ENCODE measurements at places on chromosomes 12 and 14. TPM values are rescaled to one million over a fixed set of nuclear protein-coding genes. Genes with fewer than 3 reads are reported as not detected.

ENO2 gene
- 317 TPM for total RNA-seq

- H3K4me1 ChIP-seq = no peaks in the 10 kb centered on the region
- H3K4me3 ChIP-seq = no peak overlapping the region
- H3K27ac ChIP-seq = no peak overlapping the region
- no peaks in the 10 kb centered on the region for H3K36me3 ChIP-seq
- DNase-seq = no peak
- H3K27me3 ChIP-seq = no peaks in the 10 kb centered on the region
Measured at GRCh38 chr14:86013641-86014040, 483.7 kb downstream of the FLRT2 start.

ABCD2 gene
- 2.1 TPM for total RNA-seq

- H3K36me3 ChIP-seq = no peaks in the 10 kb centered on the region
- H3K4me3 ChIP-seq = no peak overlapping the region
- no peak overlapping the region for H3K27ac ChIP-seq
- DNase-seq = no peak
Measured at GRCh38 chr12:46674129-46674528, 151.7 kb downstream of the SLC38A4 start.

DNA sequence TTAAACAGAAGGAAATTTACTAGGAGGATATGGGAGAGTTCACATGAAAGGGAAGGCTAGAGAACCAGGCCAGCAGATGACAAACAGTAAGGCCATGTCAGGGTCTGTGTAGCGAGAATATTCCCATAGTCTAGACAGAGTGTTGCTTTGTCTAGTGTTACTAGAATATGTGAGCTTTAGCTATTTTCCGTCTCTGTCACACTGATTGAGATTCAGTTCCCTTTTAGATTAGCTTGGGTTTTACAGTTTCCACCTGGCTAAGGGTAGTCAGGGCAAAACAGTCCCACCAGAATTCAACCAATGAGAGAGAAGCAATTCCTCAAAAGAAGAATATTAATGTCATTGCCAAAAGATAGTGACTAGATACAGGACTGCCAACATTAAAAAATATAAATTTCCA, 82.8 kb upstream of the MDM1 start:
- no peaks in the 10 kb centered on the region for H3K36me3 ChIP-seq
- H3K27ac ChIP-seq = no peak overlapping the region
- no peak overlapping the region for H3K4me3 ChIP-seq
- H3K27me3 ChIP-seq = no peaks in the 10 kb centered on the region

DNA sequence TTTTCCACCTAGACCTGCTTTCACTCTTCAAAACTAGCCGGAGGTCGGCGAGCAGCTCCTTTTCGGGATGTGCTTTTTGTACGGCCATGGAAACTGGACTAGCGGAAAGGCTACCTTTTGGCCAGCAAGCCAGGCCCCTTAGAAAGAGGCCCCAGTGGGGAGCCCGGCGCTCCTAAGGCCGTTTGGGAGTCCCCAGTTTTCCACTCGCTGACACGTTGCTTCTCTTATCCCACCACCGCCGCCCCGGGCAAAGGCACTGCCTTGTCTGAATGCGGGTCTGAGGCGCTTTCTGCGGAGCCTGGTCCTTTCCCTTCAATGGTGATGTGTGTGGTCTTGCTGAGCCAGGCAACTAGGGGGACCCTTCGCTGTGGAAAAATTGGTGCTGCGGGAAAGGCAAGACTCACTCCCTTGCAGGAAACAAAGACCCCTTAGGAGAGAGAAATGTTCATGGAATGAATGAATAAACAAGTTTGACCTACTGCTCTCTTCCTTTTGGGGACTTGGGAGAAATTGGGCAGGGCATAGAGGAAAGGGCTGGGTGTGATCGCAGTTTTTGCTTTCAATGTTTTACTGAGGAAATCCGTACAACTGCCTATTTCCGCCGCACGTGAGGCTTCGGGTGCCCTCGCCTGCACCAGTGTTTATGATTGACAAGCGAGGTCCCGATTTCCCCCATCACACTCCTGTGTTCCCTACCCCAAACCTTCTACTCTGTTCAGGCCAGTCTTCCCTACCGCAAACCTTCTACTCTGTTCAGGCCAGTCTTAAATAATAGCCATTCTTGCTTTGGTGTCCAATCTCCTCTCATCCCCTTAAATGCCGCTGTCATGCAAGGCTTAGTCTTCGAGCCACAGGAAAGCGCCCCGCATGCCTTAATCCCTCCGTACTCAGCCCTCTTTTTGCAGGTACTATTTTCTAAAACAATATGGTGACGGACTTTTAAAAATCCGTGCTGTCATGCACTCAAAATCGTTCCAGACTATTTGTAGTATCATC, 1.0 kb upstream of the SLC38A2 start:
- peaks cover 33% of the 10 kb centered on the region for H3K36me3 ChIP-seq
- H3K4me3 ChIP-seq = peak overlapping the region; percentile 97
- peak; percentile 67 for DNase-seq

DENND5B gene
- 0.48 TPM for total RNA-seq

KLRK1 gene
- not detected for total RNA-seq

DNA sequence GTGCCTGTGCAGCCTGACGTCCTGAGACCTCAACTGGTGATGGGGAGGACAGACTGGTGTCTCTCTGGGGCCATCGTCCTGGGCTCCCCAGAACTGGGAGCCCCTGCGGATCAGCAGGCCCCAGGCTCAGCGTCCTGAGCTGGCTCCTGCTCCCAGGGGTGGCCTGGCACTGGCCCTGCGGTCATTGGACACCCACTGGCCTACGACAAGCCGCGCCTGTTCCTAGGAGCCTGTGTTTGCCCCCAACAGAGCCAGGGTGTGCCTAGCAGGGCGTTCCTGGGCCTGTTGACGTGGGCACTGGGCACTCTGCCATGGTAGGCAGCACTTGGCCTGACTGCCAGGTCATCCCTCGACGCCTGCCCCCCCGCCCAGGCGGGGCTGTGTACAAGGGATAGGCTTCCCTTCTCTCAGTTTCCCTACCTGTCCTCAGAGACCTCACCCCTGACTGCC, 8.4 kb downstream of the ADSS1 start:
- no peaks in the 10 kb centered on the region for H3K4me1 ChIP-seq
- H3K36me3 ChIP-seq = no peaks in the 10 kb centered on the region
- no peaks in the 10 kb centered on the region for H3K27me3 ChIP-seq
- DNase-seq = no peak
- no peak overlapping the region for H3K27ac ChIP-seq
- no peak overlapping the region for H3K4me3 ChIP-seq

- H3K27me3 ChIP-seq = no peaks in the 10 kb centered on the region
- no peak overlapping the region for H3K27ac ChIP-seq
- H3K36me3 ChIP-seq = peaks cover 31% of the 10 kb centered on the region
- no peaks in the 10 kb centered on the region for H3K4me1 ChIP-seq
- H3K4me3 ChIP-seq = no peak overlapping the region
- DNase-seq = peak; percentile 54
Measured at GRCh38 chr14:75088566-75089373, 19.3 kb downstream of the ZC2HC1C start.

ITFG2 gene
- 28.0 TPM for total RNA-seq

- no peak for DNase-seq
- H3K4me3 ChIP-seq = no peak overlapping the region
- H3K4me1 ChIP-seq = peaks cover 4% of the 10 kb centered on the region
- H3K27me3 ChIP-seq = no peaks in the 10 kb centered on the region
Measured at GRCh38 chr12:104121001-104121400, 17.0 kb downstream of the NFYB start.

DNA sequence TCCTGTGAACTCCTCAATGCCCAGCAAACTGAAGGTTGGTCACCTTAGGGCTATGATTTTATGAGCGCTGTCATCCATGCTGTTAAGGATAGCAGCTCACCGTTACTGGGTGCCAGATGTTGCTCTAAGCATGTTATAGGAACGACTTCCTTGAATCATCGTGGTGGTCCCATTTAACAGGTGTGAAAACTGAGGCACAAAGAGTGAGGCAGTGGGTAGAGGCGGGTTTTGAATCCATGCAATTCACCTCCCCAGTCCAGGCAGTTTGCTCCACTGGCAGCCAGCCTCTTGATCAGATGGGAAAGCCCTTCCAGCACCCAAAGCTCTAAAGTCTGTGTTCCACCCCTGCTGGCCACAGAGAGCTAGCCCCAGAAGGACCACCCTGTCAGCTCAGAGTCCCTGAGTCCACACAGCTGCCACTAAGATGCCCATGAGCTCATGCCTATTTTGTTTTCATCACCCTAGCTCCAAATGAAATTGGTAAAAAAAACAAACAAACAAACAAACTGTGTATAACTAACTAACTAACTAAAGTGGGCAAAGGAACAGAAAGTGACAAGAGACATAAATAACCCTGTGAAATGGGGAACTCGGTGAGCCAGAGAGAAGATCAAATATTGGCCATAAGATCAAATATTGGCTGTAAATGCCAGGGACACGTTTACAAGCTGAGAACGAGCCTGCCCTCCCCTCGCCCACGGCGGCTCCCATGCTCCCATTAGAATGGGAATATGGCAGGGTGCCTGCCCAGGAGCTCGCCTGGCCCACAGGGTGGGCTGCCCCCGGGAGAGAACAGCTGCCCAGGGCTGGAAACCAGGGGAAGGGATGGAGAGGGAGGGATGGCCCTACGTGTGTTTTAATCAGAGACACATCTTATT, 72.3 kb upstream of the RFLNA start:
- no peaks in the 10 kb centered on the region for H3K36me3 ChIP-seq
- H3K4me1 ChIP-seq = peaks cover 9% of the 10 kb centered on the region
- peaks cover 8% of the 10 kb centered on the region for H3K27me3 ChIP-seq
- no peak overlapping the region for H3K4me3 ChIP-seq

- peaks cover 15% of the 10 kb centered on the region for H3K4me1 ChIP-seq
- H3K36me3 ChIP-seq = peaks cover 31% of the 10 kb centered on the region
- no peak overlapping the region for H3K27ac ChIP-seq
- H3K27me3 ChIP-seq = no peaks in the 10 kb centered on the region
- H3K4me3 ChIP-seq = no peak overlapping the region
Measured at GRCh38 chr14:71662291-71662790, 269.9 kb upstream of the RGS6 start.

GRCh38 chr12:89731089-89731488, 22.5 kb upstream of the ATP2B1 start:
- H3K27ac ChIP-seq = no peak overlapping the region
- H3K4me1 ChIP-seq = peaks cover 7% of the 10 kb centered on the region
- no peak for DNase-seq
- H3K27me3 ChIP-seq = no peaks in the 10 kb centered on the region
- no peak overlapping the region for H3K4me3 ChIP-seq

DNA sequence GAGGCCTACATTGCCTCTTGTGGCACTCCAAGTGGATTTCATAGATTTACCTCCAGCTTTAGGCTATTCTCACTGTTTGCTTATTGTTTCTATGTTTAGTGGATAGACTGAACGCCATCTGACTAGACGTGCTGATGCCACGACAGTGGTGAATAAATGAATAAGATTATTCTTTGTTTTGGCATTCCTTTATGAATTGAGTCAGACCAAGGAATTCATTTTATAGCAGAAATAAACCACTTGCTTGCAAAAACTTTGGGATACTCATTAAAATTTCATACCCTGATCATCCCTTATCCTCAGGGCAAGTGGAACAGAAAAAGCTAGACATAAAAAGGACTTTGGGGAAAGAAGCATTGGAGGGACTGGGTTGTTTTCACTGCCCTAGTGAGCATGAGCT, 71.7 kb upstream of the FERMT2 start:
- H3K4me1 ChIP-seq = peaks cover 3% of the 10 kb centered on the region
- no peak for DNase-seq
- no peak overlapping the region for H3K4me3 ChIP-seq
- H3K27me3 ChIP-seq = no peaks in the 10 kb centered on the region

KRT85 gene
- not detected for total RNA-seq

DNA sequence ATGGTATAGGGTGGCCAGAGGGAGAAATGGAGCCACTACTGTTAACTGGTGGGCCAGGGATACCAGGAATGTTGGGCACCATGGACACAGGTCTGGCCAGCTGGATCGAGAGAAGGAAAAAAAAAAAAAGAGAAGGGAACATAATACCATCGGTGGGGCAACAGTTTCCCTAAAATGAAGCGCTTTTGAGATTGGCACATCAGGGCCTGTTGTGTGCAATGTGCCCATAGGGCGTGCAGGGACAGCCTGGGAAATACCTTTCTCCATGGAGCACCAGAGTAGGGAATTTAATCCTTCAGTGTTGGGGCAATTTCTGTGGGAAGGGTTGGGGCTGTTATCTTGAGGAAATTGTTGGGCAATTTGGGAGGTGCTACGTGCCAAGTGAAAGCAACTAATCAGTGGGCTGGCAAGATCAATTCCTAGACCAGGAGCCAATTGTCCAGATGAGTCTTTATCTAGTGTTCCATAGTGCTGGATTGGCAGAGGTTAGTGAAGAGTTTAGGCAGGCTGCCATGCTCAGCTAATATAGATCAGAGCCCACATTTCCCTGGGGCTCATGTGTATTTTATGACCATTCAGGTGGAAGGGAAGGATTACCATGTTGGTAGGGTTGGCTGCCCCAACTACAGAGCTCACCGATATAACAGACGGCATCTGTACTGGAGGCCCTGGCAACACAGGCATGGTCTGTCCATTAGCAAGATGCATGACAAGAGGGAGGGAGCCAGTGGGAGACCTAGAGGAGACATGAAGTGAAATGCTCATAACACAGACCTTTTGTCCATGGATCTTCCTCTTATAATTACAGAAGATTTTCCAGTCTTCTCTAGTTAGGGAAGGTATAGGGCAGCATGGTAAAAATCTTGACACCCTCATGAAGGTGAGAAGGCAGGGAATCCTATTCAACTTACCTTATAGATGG, 25.5 kb upstream of the NPFF start:
- no peak overlapping the region for H3K4me3 ChIP-seq
- DNase-seq = no peak
- no peaks in the 10 kb centered on the region for H3K27me3 ChIP-seq
- H3K4me1 ChIP-seq = no peaks in the 10 kb centered on the region
- H3K27ac ChIP-seq = no peak overlapping the region
- H3K36me3 ChIP-seq = peaks cover 21% of the 10 kb centered on the region

DNA sequence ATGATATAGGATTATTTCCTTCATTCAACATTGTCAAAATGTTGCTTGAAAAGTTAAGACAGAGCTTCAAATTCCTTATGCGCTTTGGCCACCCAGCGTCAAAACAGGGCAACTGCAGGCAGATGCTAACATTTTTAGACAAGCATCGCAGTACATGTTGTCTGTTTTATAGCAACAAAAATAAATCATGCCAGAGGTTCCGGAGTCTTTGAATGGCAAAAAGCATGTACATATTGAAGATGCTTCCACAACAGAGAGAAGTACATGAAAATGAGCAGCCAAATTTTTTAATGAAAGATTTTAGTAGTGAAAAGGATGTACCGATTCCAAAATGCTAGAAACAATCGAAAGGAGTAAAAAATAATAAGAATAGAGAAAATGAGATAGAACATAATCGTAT, 49.8 kb upstream of the USP15 start:
- no peaks in the 10 kb centered on the region for H3K27me3 ChIP-seq
- H3K36me3 ChIP-seq = no peaks in the 10 kb centered on the region
- H3K27ac ChIP-seq = no peak overlapping the region
- DNase-seq = peak; percentile 66
- peaks cover 19% of the 10 kb centered on the region for H3K4me1 ChIP-seq
- no peak overlapping the region for H3K4me3 ChIP-seq

GRCh38 chr14:95265106-95266094, 54.3 kb downstream of the CLMN start:
- H3K36me3 ChIP-seq = no peaks in the 10 kb centered on the region
- H3K27ac ChIP-seq = peak overlapping the region; percentile 35
- H3K27me3 ChIP-seq = no peaks in the 10 kb centered on the region

GRCh38 chr12:80813820-80814219, 97.1 kb downstream of the MYF5 start:
- no peaks in the 10 kb centered on the region for H3K36me3 ChIP-seq
- H3K4me1 ChIP-seq = no peaks in the 10 kb centered on the region
- H3K4me3 ChIP-seq = no peak overlapping the region

GRCh38 chr14:106044949-106045596, 518.7 kb downstream of the TMEM121 start:
- no peaks in the 10 kb centered on the region for H3K36me3 ChIP-seq
- DNase-seq = peak; percentile 93
- peaks cover 11% of the 10 kb centered on the region for H3K4me1 ChIP-seq
- H3K27ac ChIP-seq = peak overlapping the region; percentile 34
- H3K27me3 ChIP-seq = no peaks in the 10 kb centered on the region
